CD4-positive, alpha-beta T cell treated with Interleukin-21 for 1 hour (primary cell): ENCODE measurements at places on chromosomes 16 and 17.

DNA sequence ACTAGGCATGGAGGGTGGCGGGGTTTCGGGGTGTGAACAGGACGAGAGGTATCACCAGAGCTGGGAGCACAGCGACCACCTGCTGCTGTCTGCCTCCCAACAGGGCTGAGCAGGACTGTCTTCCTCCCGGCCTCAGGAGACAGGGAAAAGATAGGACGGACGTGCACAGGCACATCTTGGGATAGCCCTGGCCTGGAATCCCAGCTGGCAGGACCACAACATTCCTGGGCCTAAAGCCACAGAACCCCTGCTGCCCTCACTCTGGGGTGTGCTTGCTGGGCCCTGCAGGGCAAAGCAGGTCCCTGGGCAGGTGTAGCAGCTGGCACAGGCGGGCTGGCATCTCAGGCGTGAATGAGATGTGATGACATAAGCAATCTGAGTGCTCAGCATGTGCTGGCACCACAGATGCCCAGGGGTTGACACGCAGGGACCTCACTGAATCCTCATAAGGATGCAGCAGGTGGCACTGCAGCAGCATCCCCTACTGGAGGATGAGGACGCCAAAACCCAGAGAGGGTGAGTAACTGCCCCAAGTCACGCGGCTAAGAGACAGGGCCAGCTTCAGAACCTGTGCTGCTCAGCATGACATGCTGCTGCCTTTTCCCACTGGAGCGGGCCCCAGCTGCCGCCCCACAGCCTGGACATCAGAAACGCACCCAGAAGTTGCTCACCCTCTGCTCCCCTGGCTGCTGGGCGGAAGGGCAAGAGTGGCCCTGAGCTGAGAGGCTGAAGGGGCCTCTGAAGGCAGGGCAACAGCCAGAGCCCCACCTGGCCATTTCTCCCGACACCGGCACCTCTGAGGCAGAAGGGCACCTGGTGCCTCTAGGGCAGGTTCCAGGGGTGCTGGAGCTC is 7.1 kb downstream of the CORO7 start:
- no peak for DNase-seq

- DNase-seq: peak; percentile 45
These were observed 158.5 kb downstream of the RPTOR start for GRCh38 chr17:80703142-80703478.

DNA sequence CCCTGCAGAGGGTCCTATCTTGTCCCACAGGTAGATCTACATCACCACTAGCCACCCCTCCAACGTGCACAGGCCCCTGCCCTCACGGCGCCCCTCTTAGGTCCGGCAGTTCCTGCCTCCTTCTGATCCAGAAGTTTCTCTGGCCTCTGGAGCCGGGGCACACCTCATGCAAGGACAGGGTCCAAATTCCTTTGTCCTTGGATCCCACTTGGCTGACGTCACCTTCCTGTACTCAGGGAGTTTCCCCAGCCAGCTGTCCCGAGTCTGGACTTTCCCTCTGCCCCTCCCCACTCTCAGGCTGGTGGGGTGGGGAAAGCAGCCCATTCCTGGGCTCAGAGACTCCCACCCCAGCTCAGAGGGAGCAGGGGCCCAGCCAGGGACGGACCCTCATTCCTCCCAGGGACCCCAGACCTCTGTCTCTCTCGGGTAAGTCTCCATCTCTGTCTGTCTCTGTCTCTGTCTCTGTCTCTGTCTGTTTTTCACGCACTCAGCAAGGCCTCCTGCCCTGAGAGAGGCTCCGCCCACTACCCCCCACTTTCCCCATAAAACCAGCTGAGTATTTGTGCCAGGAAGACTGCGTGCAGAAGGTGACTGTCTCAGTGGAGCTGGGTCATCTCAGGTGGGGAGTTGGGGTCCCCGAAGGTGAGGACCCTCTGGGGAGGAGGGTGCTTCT is at the start of gene IL32:
IL32 (plus strand) TSS at position 572 of the 673 bp plus-strand sequence. CDS start 172 bp downstream, outside the sequence.
- DNase-seq: peak; percentile 88

DNA sequence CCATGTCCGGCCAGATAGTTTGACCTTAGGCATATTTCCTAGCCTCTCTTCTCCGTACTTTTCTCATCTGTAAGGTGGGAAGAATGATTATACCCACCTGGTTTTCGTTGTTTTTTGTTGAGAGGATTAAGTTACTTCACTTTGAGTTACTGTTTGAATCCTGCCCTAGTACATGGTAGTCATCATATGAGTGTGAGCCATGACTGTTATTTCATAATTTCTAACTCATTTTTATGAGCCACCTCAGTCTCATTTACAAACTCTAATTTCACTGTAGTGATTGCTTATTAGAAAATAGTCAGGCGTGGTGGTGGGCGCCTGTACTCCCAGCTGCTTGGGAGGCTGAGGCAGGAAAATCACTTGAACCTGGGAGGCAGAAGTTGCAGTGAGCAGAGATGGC is 45.1 kb downstream of the YPEL2 start:
- DNase-seq: no peak

DNA sequence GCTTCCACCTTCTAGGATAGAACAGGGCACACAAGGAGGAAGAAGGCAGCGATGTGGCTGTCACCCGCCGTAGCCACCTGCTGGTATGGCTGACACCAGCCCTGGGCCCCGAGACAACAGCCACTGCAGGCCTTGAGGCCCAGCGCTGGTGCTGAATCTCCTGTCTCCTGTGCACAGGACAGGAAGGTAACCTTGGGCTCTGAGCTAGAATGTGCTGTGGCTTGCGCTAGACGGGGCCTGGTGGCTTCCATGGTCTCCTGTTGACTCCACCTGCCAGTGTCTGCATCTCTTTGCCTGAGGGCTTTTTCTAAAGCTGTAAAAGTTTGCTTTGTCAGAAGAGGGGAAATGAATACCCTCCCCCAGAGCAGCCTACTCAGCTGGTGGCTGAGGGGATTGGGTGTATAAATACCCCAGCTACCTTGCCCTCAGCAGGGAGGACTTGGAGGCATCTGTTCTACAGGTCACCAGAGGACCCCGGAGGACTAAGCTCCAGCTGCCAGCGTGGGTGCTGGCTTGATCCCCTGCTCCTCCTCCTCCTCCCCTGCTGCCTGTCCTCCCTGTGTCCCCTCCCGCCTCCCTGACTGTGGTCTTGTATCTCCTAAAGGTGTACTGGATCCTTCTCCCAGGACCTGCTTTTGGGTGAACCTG is 76.1 kb upstream of the SDK2 start:
- DNase-seq: peak; percentile 4

DNA sequence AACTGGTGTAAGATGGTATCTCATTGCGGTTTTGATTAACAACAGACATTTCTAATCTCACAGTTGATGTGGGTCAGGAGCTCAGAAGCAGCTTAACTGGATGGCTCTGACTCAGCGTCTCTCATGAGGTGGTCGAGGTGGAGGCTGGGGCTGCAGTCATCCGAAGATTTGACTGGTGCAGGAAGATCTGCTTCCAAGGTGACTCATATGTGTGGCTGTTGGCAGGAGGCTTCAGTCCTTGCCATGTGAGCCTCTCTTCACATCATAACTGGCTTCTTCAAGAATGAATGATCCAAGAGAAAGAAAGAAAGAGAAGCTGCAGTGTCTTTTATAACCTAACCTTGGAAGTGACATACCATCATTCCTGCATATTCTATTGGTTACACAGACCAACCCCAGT is 376.1 kb downstream of the SEC14L1 start:
- DNase-seq: no peak

GRCh38 chr16:69620573-69620972 is 54.8 kb downstream of the NFAT5 start:
- no peak for DNase-seq

DNA sequence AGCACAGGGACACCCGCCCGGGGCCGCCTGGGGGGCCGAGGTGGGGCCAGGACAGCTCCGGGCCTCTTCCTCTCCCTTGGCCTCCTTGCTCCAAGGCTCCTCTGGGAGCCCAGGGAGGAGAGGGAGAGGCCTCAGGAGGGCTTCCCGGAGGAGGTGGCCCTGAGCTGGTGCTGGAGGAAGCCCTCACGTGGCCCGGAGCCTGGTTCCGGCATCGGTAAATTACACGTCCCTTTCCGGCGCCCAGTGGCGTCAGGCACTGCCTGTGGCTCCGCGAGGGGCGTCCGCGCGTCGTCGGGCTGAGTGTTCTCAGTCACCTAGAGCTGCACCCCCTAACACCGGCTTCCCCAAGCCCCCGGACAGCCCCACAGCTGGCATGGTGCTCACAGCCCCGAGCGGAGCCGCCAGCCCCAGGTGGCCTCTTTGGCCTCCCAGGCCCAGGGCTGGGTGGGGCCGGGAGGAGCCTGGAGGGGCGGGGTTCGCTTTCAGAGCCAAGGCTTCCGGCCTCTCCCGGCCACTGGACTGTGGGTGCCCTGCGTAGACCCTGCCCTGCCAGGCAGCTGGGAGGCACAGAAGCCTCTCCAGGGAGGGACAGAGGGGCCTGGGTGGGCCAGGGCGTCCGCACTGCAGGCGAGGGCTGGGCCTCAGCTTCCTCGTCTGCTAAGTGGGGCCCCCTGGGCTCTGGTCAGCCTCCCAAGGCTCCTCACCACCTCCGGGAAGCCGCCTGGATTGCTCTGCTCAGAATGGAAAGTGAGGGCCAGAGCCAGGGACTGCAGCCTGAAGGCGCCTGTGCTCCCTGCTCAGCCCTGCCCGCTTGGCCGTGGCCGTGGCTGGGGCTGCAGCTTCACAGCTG is 27.9 kb upstream of the SSTR5 start:
- DNase-seq: no peak

DNA sequence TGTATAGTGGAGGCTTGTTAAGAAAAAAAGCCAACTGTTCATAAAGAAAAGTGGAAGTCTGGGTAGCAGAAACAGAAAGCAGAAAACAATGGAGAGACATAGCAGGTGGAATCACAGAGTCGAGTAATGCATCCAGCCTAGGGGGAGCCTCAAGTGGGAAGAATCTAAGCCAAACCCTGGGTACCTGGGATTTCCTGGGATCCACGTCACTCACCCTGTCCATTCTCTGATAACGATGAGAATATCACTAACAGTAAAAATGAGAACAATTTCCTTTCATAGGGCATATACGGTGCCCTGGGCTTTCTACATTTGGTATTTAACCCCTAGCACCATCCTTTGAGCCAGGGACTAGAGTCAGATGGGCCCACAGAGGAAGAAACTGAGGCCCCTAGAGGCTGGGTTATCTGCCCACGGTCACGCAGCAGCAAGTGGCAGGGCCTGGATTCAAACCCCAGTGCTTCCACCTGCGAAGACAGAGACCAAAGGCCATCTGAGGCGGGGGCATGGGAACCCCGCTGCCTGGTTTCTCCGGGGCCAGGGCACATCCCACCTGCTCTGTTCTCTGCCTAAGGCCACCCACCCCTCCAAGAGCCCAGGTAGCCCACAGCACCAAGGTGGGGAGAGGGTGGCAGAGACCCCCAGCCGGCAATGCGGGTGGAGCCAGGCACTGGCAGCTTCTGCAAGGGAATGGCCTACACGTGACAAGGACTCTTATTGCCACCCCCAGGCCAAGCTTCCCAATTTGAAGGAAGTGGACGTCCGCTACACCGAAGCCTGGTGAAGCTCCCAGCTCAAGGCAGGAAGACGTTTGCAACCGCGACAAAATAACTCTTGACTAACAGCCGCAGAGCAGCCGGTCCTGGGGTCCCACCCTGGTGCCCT is 69.8 kb upstream of the PLCG2 start:
- no peak for DNase-seq

DNA sequence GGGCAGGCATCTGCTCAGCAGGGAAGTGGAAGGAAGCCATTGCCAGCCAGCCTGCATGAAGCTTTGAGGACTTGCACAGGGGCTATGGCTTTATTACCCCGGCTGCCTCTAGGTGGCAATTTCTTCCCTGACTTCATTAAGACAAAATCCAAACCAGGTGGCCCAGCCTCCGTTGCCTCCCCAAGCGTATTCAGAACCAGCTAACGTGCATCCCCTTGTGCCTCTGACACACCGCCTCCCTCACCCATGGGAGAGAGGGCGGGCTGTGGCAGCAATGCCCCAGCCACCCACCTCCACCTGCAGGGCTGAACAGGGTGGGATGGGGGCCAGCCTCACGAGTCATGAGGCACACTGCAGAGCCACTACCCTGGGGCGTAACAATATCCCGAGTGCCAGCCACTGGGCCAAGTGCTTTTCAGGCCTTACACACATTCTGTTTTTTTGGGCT is 6.8 kb downstream of the KIFC3 start:
- peak; percentile 45 for DNase-seq

DNA sequence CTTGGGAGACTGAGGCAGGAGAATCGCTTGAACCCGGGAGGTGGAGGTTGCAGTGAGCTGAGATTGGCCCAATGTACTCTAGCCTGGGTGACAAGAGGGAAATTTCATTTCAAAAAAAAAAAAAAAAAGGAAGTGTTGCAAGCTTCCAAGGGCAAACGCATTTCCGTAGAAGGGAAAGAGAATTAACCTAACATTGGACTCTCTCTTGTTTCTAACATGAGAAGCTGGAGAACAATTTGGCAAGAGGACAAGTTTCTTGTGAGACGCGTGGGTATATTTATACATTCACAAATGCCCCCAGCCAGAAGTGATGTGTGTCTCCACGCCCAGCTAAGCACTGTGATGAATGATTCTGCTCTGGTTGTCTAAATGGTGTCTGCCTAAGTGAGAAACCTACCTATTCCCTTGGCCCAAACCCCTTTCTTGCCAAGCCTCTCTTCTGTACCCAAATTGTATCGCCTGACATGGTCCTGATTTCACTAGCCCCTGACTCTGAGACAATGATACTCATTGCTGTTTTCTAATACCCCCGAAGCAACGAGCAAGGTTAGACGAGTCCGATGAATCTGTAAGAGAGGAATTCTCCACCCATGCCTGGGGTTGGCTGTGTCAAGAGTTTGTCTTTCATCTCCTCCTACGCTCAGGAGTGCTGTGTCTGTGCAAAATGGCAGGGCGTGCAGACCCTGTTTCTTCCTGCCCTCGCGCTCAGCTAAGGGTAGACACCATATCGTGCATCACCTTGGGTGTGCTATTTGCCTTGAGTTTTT is 14.2 kb upstream of the ST6GALNAC2 start:
- no peak for DNase-seq

- DNase-seq: no peak
These were observed 101.5 kb upstream of the CDH11 start for GRCh38 chr16:65223335-65223734.

DNA sequence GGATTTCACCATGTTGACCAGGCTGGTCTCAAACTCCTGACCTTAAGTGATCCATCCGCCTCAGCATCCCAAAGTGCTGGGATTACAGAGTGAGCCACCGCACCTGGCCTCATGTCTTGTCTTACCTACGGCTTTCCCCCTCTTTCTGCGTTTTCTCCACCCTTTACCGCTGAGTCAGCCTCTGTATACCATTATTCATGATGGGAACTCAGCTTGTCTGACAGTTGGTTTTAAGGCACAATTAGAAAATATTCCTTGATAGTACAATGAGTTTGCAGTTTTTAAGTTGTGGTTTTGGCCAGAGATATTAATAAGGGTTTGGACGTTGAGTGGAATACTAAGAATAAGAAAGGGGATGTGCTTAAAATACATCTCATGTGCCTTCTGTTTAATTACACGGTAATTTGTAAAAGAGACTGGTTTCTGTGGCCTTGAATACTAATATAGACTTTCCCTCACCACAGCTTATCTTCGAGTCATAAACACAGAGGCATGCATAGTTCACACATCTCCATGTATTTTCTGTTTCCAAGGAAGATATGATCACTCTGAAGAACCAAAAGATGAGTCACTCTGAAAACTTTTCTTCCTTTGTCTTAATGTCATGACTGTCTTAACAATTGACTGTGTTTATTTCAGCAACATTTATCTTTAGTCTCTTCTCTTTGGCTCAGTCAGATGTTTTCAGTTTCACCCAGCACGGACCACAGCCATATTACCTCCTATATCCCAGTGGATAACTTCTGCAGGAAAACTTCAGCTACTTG is 54.4 kb downstream of the PITPNC1 start:
- DNase-seq: peak; percentile 41
